GM23338 (cell line): ENCODE measurements at places on chromosomes 5 and 9.

- H3K36me3 ChIP-seq, result no peaks in the 10 kb centered on the region
- H3K4me1 ChIP-seq, result no peaks in the 10 kb centered on the region
- H3K27me3 ChIP-seq, result no peaks in the 10 kb centered on the region
- peak; percentile 83 for DNase-seq
- no peak overlapping the region for H3K4me3 ChIP-seq
These were observed 30.5 kb upstream of the DAB2IP start for GRCh38 chr9:121620777-121621449.

GRCh38 chr5:98776066-98776705, 2.7 kb downstream of the RGMB start:
- DNase-seq, result no peak
- peaks cover 28% of the 10 kb centered on the region for H3K4me1 ChIP-seq
- H3K27ac ChIP-seq, result no peak overlapping the region
- H3K27me3 ChIP-seq, result peaks cover 15% of the 10 kb centered on the region
- peaks cover 13% of the 10 kb centered on the region; the same call in 1 of the 2 replicates for H3K36me3 ChIP-seq

- no peaks in the 10 kb centered on the region for H3K27me3 ChIP-seq
- no peak for DNase-seq
- no peak overlapping the region for H3K27ac ChIP-seq
- no peak overlapping the region for H3K4me3 ChIP-seq
- H3K4me1 ChIP-seq, result peaks cover 71% of the 10 kb centered on the region
These were observed 160.8 kb downstream of the TSSK1B start for GRCh38 chr5:113273948-113274347.

DNA sequence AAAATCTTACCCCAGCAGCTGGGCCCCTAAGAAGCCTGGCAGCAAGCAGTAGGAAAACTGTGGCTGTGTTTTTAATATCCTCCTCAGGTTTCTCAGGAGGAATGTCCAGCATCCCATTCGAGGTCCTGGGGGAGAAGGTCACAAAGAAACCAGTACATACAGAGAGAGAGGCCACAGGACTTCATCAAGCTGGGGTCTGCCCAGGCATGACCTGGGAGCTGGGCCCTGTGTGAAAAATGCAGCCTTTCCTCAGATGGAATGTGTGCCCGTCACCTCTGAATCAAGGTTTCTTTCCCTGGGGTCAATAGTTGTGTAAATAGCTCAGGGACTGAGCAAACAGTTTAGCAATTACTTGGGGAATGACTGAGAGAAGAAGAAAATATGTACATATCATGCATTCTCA, 33.9 kb upstream of the RAD23B start:
- peak overlapping the region; percentile 85 for H3K27ac ChIP-seq
- H3K4me1 ChIP-seq, result peaks cover 21% of the 10 kb centered on the region
- peak; percentile 61 for DNase-seq

GRCh38 chr5:175854231-175855040, 16.9 kb upstream of the CPLX2 start:
- no peak overlapping the region for H3K27ac ChIP-seq
- H3K36me3 ChIP-seq, result no peaks in the 10 kb centered on the region
- no peaks in the 10 kb centered on the region for H3K27me3 ChIP-seq
- no peak overlapping the region for H3K4me3 ChIP-seq
- DNase-seq, result no peak
- H3K4me1 ChIP-seq, result no peaks in the 10 kb centered on the region

GRCh38 chr5:149452665-149453617, 73.8 kb upstream of the IL17B start:
- peak; percentile 44 for DNase-seq
- H3K27me3 ChIP-seq, result no peaks in the 10 kb centered on the region
- H3K4me3 ChIP-seq, result no peak overlapping the region
- peaks cover 13% of the 10 kb centered on the region for H3K4me1 ChIP-seq

DNA sequence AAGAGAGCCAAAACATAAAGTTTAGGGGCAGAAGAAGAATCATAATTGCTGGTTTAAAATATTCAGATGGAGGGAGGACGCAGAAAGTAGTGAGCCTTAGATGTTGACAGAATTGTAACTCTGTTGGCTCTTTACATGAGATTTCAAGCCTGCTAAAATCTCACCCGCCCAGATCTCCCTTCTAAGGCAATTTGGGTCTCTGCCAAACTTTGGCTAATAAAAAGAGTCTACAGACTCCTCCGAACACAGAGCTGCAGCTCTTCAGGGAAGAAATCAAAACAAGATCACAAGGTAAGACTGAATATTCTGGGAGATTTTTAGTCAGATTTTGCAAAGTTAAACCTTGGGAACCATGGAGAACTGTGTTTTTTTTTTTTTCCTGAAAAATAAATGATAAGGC, at the start of gene IL33:
Gene IL33 (plus strand): TSS at position 246 of the 400 bp plus-strand sequence. CDS start 25,888 bp downstream, outside the sequence.
- no peak within 1 kb of the TSS for H3K27ac ChIP-seq
- H3K27me3 ChIP-seq, result no peaks in the 10 kb centered on the region
- no peak for DNase-seq
- H3K4me1 ChIP-seq, result no peaks in the 10 kb centered on the region
- H3K36me3 ChIP-seq, result no peaks in the 10 kb centered on the region

DNA sequence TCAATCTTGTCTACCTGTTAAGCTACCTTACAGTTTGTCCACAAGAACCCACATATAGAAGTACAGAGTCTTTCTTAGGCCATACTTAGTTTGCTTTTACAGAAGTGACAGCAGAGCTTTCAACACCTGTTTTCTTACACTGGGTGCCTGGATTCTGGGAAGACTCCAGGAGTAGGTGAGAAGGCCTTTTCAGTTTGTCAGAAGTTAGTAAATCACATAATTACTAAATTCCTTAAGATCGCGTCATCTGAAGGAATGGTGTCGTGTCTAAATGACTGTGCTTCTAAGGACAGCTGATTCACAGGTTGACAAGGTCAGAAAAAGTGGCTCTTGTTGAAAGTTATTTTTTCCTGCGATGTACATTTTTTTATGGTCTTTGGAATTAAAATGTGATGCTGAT, 97.0 kb upstream of the FAM120A start:
- DNase-seq, result no peak
- no peaks in the 10 kb centered on the region for H3K27me3 ChIP-seq
- peak overlapping the region; percentile 85 for H3K27ac ChIP-seq
- H3K4me3 ChIP-seq, result peak overlapping the region; percentile 51
- peaks cover 51% of the 10 kb centered on the region for H3K4me1 ChIP-seq

- no peak overlapping the region for H3K27ac ChIP-seq
- H3K36me3 ChIP-seq, result peaks cover 2% of the 10 kb centered on the region; the same call in 1 of the 2 replicates
- peak overlapping the region; percentile 65 for H3K4me3 ChIP-seq
- peaks cover 10% of the 10 kb centered on the region for H3K4me1 ChIP-seq
- DNase-seq, result peak; percentile 65
- H3K27me3 ChIP-seq, result no peaks in the 10 kb centered on the region
These were observed 633 bp upstream of the PPP1R26 start for GRCh38 chr9:135478829-135479468.

GRCh38 chr5:144812763-144813162, 642.1 kb downstream of the KCTD16 start:
- H3K36me3 ChIP-seq, result no peaks in the 10 kb centered on the region
- no peak for DNase-seq
- H3K27ac ChIP-seq, result no peak overlapping the region
- no peak overlapping the region for H3K4me3 ChIP-seq
- H3K27me3 ChIP-seq, result no peaks in the 10 kb centered on the region

GRCh38 chr9:99876190-99876589, 30.3 kb upstream of the STX17 start:
- H3K27ac ChIP-seq, result no peak overlapping the region
- no peak overlapping the region for H3K4me3 ChIP-seq
- H3K4me1 ChIP-seq, result no peaks in the 10 kb centered on the region
- no peaks in the 10 kb centered on the region for H3K27me3 ChIP-seq
- no peak for DNase-seq

DNA sequence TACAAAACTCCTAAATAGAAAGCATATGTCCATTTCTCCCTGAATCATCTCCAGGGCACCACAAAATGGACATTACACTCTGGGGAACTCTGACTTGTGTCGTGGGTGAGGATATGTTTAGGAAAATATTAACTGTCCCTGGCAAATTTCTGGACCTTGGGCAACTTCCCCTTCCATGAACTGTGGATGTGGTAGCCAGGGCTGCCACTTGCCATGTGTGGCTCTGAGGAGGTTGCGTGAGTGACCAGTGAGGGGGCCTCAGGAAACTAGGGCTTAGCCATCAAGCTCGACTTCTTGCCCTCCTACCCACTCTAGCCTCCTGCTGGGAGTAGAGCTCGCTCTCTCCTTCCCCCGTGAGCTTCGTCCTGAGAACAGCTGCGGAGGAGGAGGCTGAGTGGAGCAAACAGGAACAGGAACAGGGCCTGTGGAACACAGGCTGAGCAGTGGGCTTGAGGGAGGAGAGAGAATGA, 13.8 kb upstream of the STC2 start:
- no peaks in the 10 kb centered on the region for H3K27me3 ChIP-seq
- no peak overlapping the region for H3K4me3 ChIP-seq
- H3K36me3 ChIP-seq, result no peaks in the 10 kb centered on the region

DNA sequence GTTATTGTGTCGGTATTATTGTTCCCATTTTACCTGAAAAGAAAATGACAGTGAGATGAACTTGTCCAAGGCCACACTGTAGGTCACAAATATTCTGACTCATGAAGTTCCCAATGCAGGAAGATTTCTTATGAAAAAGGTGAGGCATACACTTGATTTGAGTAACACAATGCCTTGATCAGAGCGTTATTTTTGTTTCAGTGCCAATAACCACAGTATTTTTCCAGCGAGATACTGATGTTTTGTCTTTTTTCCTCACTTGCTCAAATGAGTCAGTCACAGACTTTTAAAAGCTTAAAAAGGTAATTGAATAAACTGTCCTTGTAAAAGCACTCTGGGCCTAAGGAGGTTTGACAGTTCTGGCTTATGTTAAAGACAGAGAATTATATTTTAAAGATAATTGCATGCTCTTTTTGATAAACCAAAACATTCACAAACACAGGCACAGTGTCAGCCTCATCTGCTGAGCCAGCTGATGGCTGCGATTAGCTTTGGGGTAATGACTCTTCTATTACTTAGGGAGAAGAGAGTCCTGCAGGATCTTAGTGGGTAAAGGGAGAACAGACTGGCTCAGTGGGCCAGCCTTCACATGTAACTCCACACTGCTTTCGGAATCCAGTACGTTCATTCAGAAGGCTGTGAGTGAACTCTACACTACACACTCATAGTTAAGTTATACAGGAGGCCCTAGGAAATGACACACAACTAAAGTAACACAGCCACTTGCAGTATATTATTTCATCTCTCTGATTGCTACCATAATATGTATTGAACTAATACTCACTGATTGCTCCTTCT, 165.5 kb upstream of the CD180 start:
- H3K4me1 ChIP-seq, result no peaks in the 10 kb centered on the region
- H3K36me3 ChIP-seq, result no peaks in the 10 kb centered on the region; the same call in 1 of the 2 replicates
- no peak for DNase-seq
- H3K27me3 ChIP-seq, result no peaks in the 10 kb centered on the region
- no peak overlapping the region for H3K27ac ChIP-seq

DNA sequence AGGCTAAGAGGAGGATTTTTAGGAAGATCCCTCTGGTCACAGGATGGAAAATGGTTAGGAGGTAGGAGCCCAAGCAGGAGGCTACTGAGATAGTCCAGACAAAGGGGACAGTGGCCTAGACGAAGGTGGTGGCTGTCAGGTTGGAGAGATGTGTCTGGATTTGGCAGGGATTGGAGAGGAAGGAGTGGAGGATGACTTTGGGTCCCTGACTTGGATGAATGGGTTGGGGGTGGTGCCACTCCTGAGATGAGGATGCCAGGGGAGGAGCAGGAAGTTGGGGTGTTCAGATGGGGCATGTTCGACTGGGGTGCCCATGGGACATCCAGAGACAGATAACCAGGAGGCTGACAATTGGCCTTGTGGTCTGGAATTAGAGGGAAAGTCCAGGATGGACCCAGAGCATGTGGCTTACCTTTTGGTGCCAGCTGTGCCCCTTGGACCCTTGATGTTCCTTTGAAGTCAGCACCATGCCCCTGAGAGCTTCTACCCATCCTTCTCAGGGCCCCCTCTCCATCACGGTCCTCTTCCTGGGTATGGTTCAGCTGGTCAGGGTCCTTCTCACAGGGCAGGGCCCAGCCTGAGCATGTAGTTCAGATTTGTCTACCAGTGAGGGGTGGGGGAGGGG, 15.1 kb upstream of the IGFBPL1 start:
- peaks cover 4% of the 10 kb centered on the region for H3K4me1 ChIP-seq
- no peaks in the 10 kb centered on the region for H3K36me3 ChIP-seq
- H3K4me3 ChIP-seq, result no peak overlapping the region
- no peak for DNase-seq
- no peaks in the 10 kb centered on the region for H3K27me3 ChIP-seq

DNA sequence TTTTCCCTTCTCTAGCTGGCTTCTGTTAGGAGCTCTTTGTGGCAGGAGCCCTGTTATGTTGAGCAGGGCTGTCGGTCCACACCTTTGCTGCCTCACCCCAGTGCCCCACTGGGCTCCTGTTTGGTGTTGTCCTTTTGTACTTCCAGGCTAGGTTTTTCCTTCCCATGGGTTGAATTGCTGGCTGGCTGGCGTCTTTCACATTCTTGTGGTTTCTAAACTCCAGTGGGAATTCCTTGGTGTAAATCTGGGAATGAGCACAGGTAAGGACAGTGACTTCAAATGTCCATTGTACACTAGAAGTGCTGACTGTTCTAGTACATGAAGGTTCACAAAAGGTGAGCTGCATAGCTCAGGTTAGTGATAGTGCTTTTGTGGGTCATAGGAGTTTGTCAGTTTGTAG, 30.4 kb downstream of the RASGRF2 start:
- peak; percentile 28 for DNase-seq
- peaks cover 29% of the 10 kb centered on the region for H3K4me1 ChIP-seq
- peak overlapping the region; percentile 75 for H3K27ac ChIP-seq
- H3K36me3 ChIP-seq, result no peaks in the 10 kb centered on the region

DNA sequence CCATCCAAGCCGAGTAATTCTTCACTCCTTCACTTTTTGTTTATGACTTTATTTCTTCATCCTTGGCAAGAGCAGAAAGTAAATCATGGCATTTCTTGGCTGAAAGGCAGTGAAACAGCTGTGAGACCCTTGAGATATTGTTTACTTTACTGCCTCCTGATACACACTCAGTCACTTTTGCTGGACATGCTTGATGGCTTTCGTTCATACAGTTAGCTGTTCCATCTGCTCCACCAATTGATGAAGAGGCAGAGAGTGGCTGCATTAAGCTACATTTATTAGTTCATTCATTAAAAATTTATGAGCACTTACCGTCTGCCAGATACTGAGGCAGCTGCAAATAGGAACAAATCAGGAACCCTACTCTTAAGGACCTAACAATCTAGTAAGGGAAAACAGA, 184.4 kb upstream of the OR13F1 start:
- no peaks in the 10 kb centered on the region for H3K27me3 ChIP-seq
- no peak overlapping the region for H3K4me3 ChIP-seq
- no peaks in the 10 kb centered on the region for H3K36me3 ChIP-seq
- H3K27ac ChIP-seq, result no peak overlapping the region
- DNase-seq, result no peak
- no peaks in the 10 kb centered on the region for H3K4me1 ChIP-seq

GRCh38 chr5:150710165-150710564, 9.3 kb upstream of the RBM22 start:
- no peak overlapping the region for H3K4me3 ChIP-seq
- H3K36me3 ChIP-seq, result peaks cover 11% of the 10 kb centered on the region
- no peak overlapping the region for H3K27ac ChIP-seq
- H3K4me1 ChIP-seq, result no peaks in the 10 kb centered on the region

DNA sequence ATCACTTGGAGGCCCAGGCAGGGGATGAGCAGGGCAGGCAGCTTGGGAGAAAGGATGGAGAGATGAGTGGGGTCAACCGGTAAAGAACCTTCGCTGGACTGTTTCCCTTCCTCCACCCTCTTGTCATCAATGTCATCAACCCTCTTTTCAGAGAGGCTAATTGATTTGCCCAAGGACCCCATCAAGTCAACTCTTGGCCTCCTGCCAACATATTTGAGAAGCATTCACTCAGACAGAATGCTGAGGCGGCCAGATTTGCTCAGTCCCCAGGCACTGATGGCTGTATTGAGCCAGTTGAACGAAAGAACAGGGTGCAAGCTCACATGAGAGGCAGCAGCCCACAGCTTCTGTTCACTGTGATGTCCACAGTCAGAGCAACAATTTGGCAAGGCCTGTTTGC, 193.5 kb downstream of the RFK start:
- H3K27ac ChIP-seq, result no peak overlapping the region
- H3K4me1 ChIP-seq, result no peaks in the 10 kb centered on the region
- no peak for DNase-seq
- H3K36me3 ChIP-seq, result no peaks in the 10 kb centered on the region
- H3K4me3 ChIP-seq, result no peak overlapping the region
